ENCODE measurements at places on chromosomes 3 and 15.
A peak's percentile ranks its signal among the peaks of the same experiment; 100 is the strongest.

DNA sequence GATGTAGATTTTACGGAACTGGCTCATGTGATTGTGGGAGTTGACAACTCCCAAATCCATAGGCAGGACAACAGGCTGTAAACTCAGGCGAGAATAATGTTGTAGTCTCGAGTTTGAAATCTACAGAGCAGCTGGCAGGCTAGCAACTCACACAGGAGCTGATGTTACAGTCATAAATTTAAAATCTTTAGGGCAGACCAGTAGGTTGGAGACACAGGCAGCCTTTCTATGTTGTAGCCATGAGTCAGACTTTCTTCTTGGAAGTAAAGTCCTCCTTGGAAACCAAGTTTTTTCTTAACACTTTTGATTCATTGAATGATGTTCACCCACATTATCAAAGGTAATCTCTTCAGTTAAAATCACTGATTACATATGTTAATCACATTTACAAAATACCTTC, 89.1 kb upstream of the ALCAM start:
- H3K4me3 ChIP-seq = no peak overlapping the region
- no peaks in the 10 kb centered on the region for H3K27me3 ChIP-seq
- H3K27ac ChIP-seq = no peak overlapping the region
- no peaks in the 10 kb centered on the region for H3K36me3 ChIP-seq

- peak overlapping the region; percentile 85 for H3K4me3 ChIP-seq
- peaks cover 22% of the 10 kb centered on the region for H3K4me1 ChIP-seq
- DNase-seq = peak; percentile 75
- H3K27ac ChIP-seq = peak overlapping the region; percentile 71
- H3K36me3 ChIP-seq = no peaks in the 10 kb centered on the region
Measured at GRCh38 chr15:50247819-50248655, 17.5 kb downstream of the HDC start.

DNA sequence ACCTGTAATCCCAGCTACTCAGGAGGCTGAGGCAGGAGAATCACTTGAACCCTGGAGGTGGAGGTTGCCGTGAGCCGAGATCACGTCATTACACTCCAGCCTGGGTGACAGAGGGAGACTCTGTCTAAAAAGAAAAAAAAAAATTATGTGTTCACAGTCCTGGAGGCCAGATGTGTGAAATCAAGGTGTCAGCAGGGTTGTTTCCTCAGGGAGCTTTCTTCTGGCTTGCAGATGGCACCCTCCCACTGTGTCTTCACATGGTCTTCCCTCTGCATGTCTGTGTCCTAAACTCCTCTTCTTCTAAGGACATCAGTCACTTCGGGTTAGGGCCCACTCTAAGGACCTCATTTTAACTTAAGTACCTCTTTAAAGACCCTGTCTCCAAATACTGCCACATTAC, 56.1 kb upstream of the UBE2E1 start:
- no peak overlapping the region for H3K4me3 ChIP-seq
- no peaks in the 10 kb centered on the region for H3K36me3 ChIP-seq
- H3K27ac ChIP-seq = no peak overlapping the region
- H3K4me1 ChIP-seq = peaks cover 22% of the 10 kb centered on the region
- no peak for DNase-seq

DNA sequence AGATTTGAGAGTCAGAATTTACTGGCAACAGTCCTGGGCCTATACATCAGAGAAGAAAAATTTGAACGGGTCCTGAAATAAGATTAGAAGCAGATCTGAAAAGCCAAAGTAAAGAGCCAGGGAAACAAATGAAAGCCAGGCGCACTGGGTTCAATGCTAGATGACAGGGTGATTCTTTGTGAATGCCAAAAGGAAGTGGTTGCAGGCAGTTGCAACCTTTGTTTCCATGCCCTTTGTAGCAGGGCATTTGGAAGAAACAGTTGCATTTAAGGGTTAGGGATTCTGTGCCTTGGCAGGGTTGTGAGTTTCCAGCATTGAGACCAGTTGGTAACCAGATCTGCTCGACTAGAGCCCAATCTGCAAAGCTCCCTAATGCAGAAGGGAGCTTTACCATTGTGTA, 36.4 kb upstream of the MTHFS start:
- peaks cover 10% of the 10 kb centered on the region for H3K27me3 ChIP-seq
- no peaks in the 10 kb centered on the region for H3K36me3 ChIP-seq
- no peak overlapping the region for H3K4me3 ChIP-seq

DNA sequence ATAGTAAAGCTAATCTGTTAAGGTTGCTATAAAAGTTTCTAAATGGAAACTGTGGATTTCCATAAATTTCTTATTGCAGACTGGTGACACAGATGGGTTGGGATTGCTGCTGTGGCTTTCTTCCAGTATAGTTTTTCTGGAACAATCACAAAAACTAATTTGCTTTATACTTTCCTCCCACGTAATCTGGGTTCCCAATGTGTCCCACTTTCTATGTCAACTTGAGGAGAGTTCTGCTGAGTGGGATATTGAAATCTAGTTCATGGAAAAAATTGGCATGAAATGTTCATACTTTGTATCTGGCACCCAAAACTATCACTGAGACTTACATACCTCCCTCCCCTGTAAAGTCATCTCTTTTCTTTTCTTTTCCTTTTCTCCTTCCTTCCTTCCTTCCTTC, 126.8 kb downstream of the TGFBR2 start:
- no peak for DNase-seq
- no peaks in the 10 kb centered on the region for H3K36me3 ChIP-seq
- peaks cover 7% of the 10 kb centered on the region for H3K27me3 ChIP-seq
- H3K4me1 ChIP-seq = peaks cover 15% of the 10 kb centered on the region
- H3K27ac ChIP-seq = no peak overlapping the region

DNA sequence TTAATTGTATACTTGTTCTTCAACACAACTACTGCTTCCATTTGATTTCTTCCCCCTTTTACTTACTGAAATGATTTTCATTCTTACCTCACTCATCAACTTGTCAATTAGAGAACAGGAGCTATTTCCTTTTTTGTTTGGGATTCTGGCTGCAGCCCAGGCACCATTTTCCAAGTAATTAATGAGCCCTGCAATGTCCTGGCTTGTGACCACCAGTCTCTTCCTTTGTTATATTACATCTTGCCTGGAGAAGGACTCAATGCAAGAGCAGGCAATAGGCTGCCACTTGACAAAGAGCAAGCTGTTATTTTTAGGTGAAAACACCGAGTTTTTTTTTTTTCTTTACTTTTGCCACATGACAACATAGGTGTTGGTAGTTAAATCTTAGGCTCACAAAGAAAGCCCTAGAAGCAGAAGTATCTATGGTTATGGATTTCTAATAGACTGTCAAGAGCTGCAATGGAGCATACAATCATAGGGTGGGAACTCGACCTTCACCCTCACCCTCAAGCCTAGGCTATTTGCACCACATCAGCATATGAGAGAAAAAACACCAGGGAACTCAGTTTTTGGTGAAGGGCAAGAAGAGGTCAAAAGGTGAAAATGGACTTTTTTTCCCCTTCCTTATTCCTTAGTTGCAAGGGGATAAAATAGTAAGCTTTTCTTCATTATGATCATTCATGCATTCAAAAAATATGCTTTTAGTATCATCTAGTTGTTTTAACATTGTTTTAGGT, 114.9 kb downstream of the TNIK start:
- DNase-seq = no peak
- H3K27me3 ChIP-seq = no peaks in the 10 kb centered on the region
- peaks cover 6% of the 10 kb centered on the region for H3K36me3 ChIP-seq
- H3K4me1 ChIP-seq = peaks cover 55% of the 10 kb centered on the region
- H3K4me3 ChIP-seq = no peak overlapping the region

DNA sequence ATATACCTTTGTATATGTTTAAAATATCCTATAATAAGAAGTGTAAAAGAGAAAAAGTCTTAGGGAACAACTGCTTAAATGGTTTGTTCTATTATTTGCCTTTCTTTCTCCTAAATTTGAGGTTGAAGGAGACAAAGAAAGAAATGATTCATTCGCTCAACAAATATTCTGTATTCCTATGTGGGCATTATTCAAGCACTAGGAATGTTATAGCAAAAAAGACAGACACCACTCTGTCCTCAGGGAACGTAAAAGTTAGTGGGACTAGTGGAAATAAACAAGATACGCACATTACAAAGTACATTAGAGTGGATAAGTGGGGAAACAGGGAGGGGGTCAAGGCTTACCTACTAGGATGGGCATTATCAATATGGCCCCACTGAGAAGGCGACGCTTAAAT, 332.2 kb downstream of the LPP start:
- peaks cover 23% of the 10 kb centered on the region for H3K36me3 ChIP-seq
- H3K4me1 ChIP-seq = peaks cover 31% of the 10 kb centered on the region
- H3K27me3 ChIP-seq = no peaks in the 10 kb centered on the region
- no peak for DNase-seq
- H3K4me3 ChIP-seq = no peak overlapping the region
